ENCODE measurements at places on chromosomes 1 and 21.

DNA sequence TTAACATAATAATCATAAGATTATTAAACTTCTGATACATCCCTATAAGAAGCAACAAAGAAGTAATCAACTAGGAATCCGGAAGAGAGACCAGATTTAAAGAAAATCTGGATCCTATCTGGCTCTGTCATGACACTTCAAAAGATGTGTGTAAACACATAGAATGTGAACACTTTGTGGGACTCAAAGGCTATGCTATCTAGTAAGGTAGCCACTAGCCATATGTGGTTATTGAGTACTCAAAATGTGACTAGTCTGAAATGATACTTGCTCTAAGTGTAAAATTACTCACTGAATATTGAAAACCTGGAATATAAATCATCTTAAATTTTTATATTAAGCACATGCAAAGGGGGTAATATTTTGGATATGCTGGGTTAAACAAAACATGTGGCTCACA, 8.7 kb downstream of the FUBP1 start:
- H3K4me1 ChIP-seq = no peaks in the 10 kb centered on the region
- H3K36me3 ChIP-seq = peaks cover 7% of the 10 kb centered on the region
- no peak overlapping the region for H3K4me3 ChIP-seq

GRCh38 chr21:36386031-36386642, 945 bp downstream of the CHAF1B start:
- H3K36me3 ChIP-seq = peaks cover 2% of the 10 kb centered on the region
- no peak overlapping the region for H3K27ac ChIP-seq
- H3K4me3 ChIP-seq = peak overlapping the region; percentile 79
- no peak for DNase-seq

DNA sequence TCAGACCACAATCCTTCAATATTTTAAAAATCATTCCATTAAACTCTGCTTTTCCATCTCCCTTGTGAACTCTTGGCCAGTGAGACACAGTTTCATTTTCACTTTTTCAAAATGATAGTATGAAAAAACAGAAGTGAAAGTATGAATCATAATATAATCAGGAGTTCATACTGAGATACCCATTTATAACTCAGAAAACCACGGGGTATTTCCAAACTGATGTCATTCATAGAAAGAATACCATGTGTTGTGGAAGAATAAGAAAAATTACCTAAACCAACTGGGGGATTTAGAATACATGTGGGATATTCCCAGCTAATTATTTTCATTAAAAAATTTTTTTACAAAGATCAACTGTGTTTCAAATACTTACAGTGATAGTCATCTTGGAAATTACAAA, 149.9 kb downstream of the MRPL39 start:
- no peaks in the 10 kb centered on the region for H3K36me3 ChIP-seq
- no peak overlapping the region for H3K4me3 ChIP-seq
- DNase-seq = no peak
- no peaks in the 10 kb centered on the region for H3K27me3 ChIP-seq
- no peaks in the 10 kb centered on the region for H3K4me1 ChIP-seq

GRCh38 chr21:38751379-38752050, 54.2 kb upstream of the ETS2 start:
- no peaks in the 10 kb centered on the region for H3K4me1 ChIP-seq
- no peak overlapping the region for H3K27ac ChIP-seq

DNA sequence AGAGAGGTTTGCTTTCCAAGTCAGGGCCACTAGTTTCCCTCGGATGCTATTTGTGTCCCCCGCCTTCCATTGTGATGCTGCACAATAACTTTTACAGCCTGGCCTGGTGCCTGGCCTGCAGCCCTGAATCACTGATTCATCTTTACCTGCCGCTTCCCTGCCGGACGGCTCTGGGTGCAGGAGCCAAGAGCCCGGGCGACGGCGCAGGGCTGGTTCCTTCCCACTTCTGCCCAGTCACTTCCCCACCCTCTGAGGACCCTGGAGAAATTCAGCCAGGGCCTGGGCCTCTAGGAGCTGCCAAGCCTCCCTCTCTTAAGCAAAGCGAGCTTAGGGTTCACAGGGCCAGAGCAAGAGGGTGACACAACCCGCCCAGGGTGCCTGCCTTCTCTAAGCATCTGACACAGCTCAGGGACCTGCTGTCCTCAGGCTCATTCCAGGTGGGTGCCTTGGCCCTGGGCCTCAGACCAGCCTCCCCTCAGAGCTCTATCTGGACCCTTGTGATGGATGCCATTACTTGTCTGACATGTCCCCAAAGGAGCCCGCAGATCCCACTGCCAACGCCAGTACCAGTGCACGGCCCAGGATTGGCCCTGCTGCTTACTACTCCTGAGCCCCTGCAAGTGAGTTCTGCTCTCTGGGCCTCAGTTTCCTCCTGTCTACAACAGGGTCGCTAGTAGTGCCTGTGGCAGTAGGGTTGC, 381.0 kb upstream of the VAMP3 start:
- no peaks in the 10 kb centered on the region for H3K27me3 ChIP-seq
- DNase-seq = no peak
- H3K4me3 ChIP-seq = no peak overlapping the region

GRCh38 chr1:229557200-229557850, 1.2 kb downstream of the ABCB10 start:
- H3K27me3 ChIP-seq = no peaks in the 10 kb centered on the region
- no peak overlapping the region for H3K27ac ChIP-seq

GRCh38 chr1:20753589-20753988, 21.1 kb upstream of the SH2D5 start:
- no peak overlapping the region for H3K27ac ChIP-seq
- DNase-seq = no peak
- no peaks in the 10 kb centered on the region for H3K27me3 ChIP-seq
- no peaks in the 10 kb centered on the region for H3K4me1 ChIP-seq

GRCh38 chr1:2981981-2982614, 39.2 kb upstream of the ACTRT2 start:
- H3K27ac ChIP-seq = no peak overlapping the region
- H3K36me3 ChIP-seq = no peaks in the 10 kb centered on the region
- H3K27me3 ChIP-seq = no peaks in the 10 kb centered on the region
- DNase-seq = no peak
- H3K4me1 ChIP-seq = no peaks in the 10 kb centered on the region

DNA sequence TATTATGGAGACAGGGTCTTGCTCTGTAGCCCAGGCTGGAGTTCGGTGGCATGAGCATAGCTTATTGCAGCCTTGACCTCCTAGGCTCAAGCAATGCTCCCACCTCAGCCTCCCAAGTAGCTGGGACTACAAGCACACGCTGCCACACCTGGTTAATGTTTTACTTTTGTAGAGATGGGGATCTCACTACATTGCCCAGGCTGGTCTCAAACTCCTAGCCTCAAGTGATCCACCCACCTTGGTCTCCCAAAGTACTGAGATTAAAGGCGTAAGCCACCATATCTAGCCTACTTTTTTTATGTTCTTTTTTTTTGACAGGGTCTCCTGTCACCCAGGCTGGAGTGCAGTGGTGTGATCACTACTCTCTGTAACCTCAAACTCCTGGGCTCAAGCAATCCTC, 5.9 kb upstream of the BCL2L15 start:
- no peak for DNase-seq
- no peak overlapping the region for H3K27ac ChIP-seq

DNA sequence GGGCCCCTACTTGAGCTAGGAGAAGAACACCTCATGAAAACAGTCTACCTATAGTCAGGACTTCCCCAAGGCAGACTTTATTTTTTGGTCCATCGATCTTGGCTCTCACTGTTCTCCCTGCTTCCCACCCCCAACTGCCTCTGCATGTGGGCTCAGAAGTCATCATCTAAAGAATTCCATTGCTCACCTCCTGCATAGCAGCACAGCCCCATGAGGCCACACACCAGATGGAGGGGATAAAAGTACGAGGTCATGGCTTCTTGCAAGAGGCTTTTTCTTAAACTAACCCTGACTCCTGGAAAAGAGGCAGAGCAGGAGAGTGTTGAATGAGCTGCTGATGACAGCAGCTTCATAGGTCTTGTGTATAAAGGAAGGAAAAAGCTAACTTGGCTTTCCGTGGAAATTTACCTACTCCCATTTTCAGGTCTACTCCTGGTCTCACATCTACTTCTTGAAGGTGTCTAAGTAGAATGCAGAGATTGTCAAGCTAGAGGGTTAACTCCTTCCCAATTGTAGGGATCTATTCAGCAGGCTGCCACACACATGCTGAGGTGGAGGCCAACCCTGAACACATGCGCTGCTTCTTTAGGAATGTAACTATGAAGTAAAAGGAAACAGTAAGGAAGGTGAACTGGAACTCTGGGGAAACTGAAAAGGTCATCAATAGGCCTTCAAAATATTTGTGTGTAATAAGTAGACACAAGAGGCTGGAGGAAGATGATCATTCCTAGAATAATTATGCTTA, 18.7 kb downstream of the WNT2B start:
- DNase-seq = no peak
- H3K27me3 ChIP-seq = no peaks in the 10 kb centered on the region
- no peaks in the 10 kb centered on the region for H3K36me3 ChIP-seq
- H3K4me1 ChIP-seq = no peaks in the 10 kb centered on the region

GRCh38 chr1:84013708-84014107, 14.8 kb upstream of the TTLL7 start:
- no peaks in the 10 kb centered on the region for H3K4me1 ChIP-seq
- no peak overlapping the region for H3K4me3 ChIP-seq
- no peak overlapping the region for H3K27ac ChIP-seq

GRCh38 chr1:15726508-15726907, 9.6 kb upstream of the SLC25A34 start:
- H3K4me3 ChIP-seq = no peak overlapping the region
- no peak for DNase-seq
- H3K36me3 ChIP-seq = peaks cover 23% of the 10 kb centered on the region
- H3K4me1 ChIP-seq = no peaks in the 10 kb centered on the region
- H3K27me3 ChIP-seq = no peaks in the 10 kb centered on the region

- DNase-seq = no peak
- no peaks in the 10 kb centered on the region for H3K36me3 ChIP-seq
- H3K27ac ChIP-seq = no peak overlapping the region
- H3K4me3 ChIP-seq = no peak overlapping the region
These were observed 14.4 kb upstream of the VPS26C start for GRCh38 chr21:37281579-37281978.

GRCh38 chr1:192311281-192311680, 5.5 kb upstream of the RGS21 start:
- no peak overlapping the region for H3K4me3 ChIP-seq
- H3K27me3 ChIP-seq = no peaks in the 10 kb centered on the region
- no peak for DNase-seq
- no peak overlapping the region for H3K27ac ChIP-seq
- no peaks in the 10 kb centered on the region for H3K4me1 ChIP-seq

- H3K36me3 ChIP-seq = no peaks in the 10 kb centered on the region
- H3K27me3 ChIP-seq = no peaks in the 10 kb centered on the region
- H3K4me1 ChIP-seq = no peaks in the 10 kb centered on the region
- no peak for DNase-seq
These were observed 81.1 kb downstream of the SIK1 start for GRCh38 chr21:43345746-43346409.

DNA sequence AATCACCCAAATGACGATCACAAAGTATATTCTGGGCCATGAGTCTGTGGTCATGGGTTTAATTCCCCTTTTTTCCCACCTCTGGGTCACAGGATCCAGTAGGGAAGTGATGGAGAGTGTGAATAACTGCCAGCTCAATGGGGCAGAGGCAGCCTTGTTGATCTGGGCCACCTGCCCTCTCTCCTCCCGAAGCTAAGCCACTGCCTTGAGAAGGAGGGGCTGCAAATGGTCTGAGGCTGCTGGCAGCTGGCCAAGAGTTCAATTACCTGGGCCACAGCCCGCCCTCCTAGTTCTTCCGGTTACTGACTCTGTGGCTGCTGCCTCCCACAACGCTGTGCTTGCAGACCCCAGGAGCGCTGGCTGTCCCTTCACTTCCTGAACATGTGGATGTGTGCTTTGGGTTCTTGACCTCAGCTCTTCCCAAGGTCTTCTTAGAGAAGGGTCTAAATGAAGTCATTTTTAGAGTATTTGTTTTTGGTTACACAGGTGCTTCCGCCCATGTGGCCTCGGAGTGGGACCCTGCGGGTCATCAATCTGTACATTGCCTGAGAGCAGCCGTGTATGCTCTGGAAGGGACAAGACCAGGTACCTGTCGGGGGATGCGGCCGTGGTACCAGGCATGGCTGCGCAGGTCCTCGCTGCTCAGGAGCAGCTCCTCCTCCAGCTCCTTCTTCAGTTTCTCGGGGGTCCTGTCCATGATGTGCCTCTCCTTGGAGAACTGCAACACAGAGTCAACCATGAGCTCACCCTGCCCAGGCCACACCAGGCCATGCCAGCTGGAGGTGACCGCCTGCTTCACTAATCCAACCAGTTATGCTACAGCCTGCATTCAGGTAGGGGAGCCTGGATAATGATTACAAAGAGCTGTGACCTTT, 89.7 kb downstream of the BCAR3 start:
- peaks cover 3% of the 10 kb centered on the region for H3K4me1 ChIP-seq
- DNase-seq = no peak
- H3K27ac ChIP-seq = no peak overlapping the region
- no peaks in the 10 kb centered on the region for H3K27me3 ChIP-seq

- no peaks in the 10 kb centered on the region for H3K36me3 ChIP-seq
- no peaks in the 10 kb centered on the region for H3K27me3 ChIP-seq
- no peak overlapping the region for H3K4me3 ChIP-seq
- H3K27ac ChIP-seq = no peak overlapping the region
These were observed 557.3 kb downstream of the USP25 start for GRCh38 chr21:16287046-16287445.

DNA sequence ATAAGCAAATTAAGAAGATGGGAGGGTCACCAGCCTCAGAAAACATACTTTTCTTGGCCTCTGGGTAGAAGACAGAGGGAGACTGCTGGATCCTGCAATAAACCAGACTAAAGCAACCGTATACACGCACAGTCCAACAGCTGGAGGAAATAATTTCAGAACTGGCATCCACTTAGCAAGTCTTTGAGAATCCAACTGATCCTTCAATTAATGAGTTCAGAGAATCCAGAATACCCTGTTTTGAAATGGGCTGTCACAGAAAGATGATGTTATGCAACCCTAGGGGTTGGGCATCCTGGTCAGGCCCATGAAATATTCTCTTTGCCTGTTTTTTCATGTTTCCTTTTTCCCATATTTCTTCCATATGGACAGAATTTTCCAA, 134.0 kb upstream of the MAGI3 start:
- DNase-seq = no peak
- no peaks in the 10 kb centered on the region for H3K36me3 ChIP-seq
- H3K4me3 ChIP-seq = no peak overlapping the region
- H3K27ac ChIP-seq = no peak overlapping the region

GRCh38 chr1:47709019-47709871, 271.4 kb downstream of the FOXD2 start:
- H3K27me3 ChIP-seq = peaks cover 55% of the 10 kb centered on the region
- H3K36me3 ChIP-seq = no peaks in the 10 kb centered on the region
- H3K27ac ChIP-seq = no peak overlapping the region
- DNase-seq = no peak

GRCh38 chr1:77385551-77385950, 103.7 kb downstream of the AK5 start:
- H3K27ac ChIP-seq = no peak overlapping the region
- DNase-seq = no peak
- no peaks in the 10 kb centered on the region for H3K27me3 ChIP-seq
- H3K4me1 ChIP-seq = no peaks in the 10 kb centered on the region

All from iPS DF 6.9 (cell line).